NCI-H460 (cell line): ENCODE measurements at places on chromosomes 5 and 9. TPM values are rescaled to one million over a fixed set of nuclear protein-coding genes. Genes with fewer than 3 reads are reported as not detected.

CKMT2 gene
- total RNA-seq: not detected in 2 replicates

- DNase-seq: no peak
Observed at GRCh38 chr5:107474361-107474715, 196.4 kb downstream of the EFNA5 start.

GRCh38 chr9:20367855-20368254 lies 254.4 kb downstream of the MLLT3 start:
- DNase-seq: no peak

ZNF658 gene
- total RNA-seq: 3.5 and 4.9 TPM in 2 replicates

- peak; percentile 36 for DNase-seq
Observed at GRCh38 chr9:95268681-95269080, 48.8 kb downstream of the FANCC start.

DNA sequence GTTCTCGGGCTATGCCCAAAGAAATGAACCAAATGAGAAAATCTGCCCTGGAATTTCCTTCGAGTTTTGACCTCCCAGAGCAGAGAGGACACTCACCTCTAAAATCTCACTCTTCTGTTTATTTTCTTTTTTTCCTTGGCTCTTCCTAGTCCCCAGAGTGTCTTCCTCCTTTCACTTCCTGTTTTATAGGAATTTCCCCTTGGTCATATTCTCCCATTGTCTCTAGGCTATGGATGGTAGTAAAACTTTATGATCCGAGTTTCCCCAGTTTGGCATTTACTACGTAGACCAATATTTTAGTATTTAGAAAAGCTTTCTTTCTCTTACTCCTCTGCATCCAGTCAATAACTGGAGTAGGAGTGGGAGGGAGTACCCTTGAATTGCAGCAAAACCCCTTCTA lies 354.5 kb upstream of the ZNF608 start:
- DNase-seq: no peak

GRCh38 chr9:132160802-132161742 lies 786 bp upstream of the NTNG2 start:
- no peak for DNase-seq

LTC4S gene
- total RNA-seq: 0.81 and 0.87 TPM in 2 replicates

DNA sequence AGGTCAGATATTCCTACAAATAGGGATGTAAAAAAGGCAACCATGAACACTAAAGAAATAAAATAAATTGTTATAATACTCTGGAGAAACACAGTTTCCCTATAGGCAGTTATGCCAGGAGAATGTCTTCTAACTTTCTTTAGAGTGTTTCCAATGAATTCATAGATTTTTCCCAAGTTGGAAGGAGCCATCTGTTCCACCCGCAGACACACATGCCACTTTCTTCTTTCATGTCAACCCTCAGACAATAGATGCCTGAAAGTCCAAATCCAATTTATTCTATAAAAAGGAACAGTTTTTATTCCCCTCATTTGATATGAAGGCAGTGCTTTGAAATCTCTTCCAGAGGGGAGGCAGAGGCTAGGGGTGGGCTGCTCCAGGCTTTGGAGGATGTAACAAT lies 418.1 kb downstream of the ACTL7B start:
- no peak for DNase-seq

DNA sequence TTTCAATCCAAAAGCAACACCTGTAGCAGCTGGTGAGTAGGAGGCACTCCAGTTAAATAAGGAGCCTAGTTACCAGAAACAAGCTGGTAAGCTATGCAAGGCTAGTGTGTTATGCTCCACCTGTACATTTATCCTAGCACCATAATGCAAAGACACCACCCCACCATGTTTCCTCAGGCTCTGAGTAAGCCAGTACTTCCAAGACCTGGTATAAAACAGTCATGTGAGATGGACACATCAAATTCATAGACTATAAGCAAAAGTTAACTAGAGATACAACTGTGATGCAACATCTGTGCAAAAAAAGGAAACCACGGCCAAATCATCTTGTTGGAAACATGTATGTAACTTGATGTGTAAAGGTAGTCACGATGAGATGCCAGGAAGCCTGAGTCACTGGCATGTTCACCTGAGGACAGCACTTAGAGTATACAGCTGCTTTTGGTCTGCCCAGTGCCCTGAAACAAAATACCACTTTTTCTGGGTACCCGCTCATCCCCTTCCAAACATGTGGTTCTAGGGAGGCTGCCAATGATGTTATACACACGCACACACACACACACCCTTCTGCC lies 66.1 kb downstream of the CDK5RAP2 start:
- no peak for DNase-seq

IL3 gene
- total RNA-seq: not detected in 2 replicates

WWC1 gene
- total RNA-seq: 19.0 and 21.0 TPM in 2 replicates

GRCh38 chr5:14438195-14438606 lies 143.4 kb upstream of the OTULINL start:
- DNase-seq: no peak

MSX2 gene
- total RNA-seq: 11.7 TPM in 2 replicates

- no peak for DNase-seq
Observed at GRCh38 chr5:123855609-123856008, 343.6 kb downstream of the CSNK1G3 start.

GRCh38 chr9:111961575-111961974 lies 65.0 kb downstream of the UGCG start:
- no peak for DNase-seq

DNA sequence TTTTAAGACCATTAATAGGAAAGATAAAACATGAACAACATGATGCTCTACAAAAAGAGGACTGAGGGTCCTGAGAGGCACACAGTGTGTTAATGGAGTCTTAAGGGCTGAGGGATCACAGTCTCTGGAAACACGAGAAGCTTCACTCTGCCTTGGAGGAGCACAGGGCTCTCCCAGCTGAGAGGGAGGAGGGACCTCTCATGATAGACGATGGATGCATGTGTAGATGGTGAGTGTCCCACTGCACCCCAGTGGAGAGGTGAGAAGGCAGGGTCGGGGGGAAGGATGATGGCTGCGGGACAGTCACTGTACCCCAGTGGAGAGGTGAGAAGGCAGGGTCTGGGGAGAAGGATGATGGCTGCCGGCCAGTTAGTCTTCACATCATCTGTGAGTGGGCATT lies 613.4 kb downstream of the IRX1 start:
- no peak for DNase-seq

DNA sequence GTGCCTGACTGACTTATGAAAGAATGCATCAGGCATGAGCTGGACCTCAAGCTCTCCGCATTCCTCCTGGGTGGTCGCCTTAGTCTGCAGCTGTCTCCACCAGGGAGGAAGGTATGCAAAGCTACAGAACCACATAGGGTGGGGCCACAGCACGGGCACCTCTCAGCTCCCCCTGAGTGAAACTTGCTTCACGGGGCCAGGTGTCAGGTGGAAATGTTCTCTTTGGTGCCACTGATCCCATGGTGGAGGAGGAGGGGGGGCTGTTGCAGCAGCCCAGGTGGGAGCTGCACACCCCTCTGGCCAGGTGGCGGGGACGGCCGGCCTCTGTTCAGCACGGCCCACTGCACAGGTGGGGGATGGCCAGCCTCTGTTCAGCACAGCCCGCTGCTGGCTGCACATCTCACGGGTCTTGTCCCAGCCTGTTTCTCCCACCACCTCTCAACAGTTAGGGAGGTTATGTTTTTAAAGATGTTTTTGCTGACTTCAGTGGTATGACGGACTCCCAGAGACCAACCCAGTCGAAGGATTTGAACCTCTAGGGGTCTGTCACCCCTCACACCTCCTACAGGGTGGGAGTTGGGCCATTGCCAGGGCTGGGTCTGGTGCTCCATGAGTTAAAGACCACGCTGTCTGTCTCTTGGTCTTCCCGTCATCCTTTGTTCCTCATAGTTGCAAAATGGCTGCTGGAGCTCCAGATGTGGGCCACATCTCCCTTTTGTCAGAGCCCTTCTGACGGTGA lies 34.3 kb downstream of the MRPL36 start:
- no peak for DNase-seq

DNA sequence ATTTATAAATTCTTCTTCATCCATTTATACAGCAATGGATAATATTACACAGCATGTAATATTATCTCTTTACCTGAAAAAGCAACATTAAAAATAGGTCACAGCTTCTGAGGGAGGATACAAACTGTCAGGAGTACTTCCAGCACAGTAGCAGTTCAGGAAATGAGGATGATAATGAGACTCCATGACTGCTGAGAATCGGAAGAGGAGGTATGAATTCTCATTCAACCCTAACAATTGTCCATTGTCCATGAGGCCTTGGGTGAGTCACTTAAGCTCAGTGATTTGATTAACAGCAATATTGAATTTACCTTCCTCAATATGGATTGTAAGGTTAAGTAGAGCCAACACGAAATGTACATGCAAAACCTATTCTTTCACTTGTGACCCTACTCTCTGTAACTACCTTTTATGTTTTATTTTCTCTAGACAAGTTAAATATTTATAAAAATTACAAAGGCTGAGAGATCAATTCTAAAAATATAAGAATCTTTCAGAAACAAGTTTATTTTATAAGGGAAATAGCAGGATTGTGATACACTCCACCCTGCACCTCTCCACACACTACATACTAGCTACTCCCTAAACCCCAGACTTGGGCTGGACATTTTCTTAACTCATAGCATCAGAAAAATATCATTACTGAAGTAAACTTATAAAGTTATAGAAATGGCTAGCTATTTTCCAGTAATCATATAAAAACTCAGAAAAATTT lies 159.1 kb upstream of the ACOT12 start:
- peak; percentile 8 for DNase-seq

DNA sequence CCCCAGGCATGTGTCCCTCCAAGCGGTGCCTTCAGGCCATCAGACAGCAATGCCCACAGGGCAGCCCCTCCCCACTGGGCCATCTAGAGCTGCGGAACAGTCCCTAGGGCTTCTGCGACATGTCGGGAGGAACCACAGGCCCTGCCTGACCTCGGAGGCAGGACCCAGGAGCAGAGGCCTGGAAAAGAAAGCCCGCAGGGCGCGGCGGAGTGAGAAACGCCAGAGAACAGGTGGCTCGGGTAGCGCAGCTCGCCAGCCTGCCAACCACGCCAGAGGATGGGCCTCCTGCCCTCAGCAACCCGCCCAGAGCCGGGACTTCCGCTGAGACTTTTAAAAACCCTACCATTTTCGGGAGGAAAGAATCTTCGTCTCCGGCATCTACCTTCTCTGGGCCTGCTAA lies 715 bp downstream of the LCN8 start:
- DNase-seq: no peak

GRCh38 chr9:112867275-112867991 lies 23.2 kb downstream of the SLC46A2 start:
- peak; percentile 16 for DNase-seq

- DNase-seq: no peak
Observed at GRCh38 chr9:23746317-23746716, 79.7 kb downstream of the ELAVL2 start.

GRCh38 chr5:10479154-10479721 lies 37.6 kb downstream of the ROPN1L start:
- peak; percentile 49 for DNase-seq

DNA sequence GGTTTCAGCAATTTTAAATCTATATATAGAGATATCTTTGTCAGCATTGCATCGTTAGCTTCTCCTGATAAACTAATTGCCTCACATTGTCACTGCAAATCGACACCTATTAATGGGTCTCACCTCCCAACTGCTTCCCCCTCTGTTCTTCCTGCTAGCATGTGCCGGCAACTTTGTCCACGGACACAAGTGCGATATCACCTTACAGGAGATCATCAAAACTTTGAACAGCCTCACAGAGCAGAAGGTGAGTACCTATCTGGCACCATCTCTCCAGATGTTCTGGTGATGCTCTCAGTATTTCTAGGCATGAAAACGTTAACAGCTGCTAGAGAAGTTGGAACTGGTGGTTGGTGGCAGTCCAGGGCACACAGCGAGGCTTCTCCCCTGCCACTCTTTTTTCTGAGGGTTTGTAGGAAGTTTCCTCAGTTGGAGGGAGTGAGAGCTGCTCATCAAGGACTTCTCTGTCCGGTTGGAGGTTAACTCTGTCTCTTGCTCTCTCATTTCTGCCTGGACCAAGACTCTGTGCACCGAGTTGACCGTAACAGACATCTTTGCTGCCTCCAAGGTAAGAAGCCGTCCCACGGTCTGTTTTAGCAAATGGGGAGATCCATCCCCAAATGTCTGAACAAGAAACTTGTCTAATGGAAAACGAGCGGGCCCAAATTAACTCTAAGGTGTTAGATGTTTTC lies at the start of gene IL4:
TSS of gene IL4 (plus strand) at position 51 of the 692 bp plus-strand sequence. CDS start at position 113, 62 bp downstream.
- DNase-seq: no peak

GRCh38 chr9:104435059-104435458 lies 69.0 kb upstream of the OR13F1 start:
- no peak for DNase-seq

C8G gene
- total RNA-seq: 0.92 TPM in 1 of 2 replicates, not detected in the other

GRCh38 chr9:17280350-17281012 lies 145.6 kb downstream of the CNTLN start:
- no peak for DNase-seq

- no peak for DNase-seq
Observed at GRCh38 chr9:89096807-89097206, 81.8 kb downstream of the SHC3 start.

GRCh38 chr9:125150349-125151245 lies 7.3 kb upstream of the SCAI start:
- DNase-seq: no peak

- DNase-seq: no peak
Observed at GRCh38 chr5:54525261-54525660, 7.7 kb downstream of the SNX18 start.

- DNase-seq: no peak
Observed at GRCh38 chr5:156971848-156972525, 9.0 kb upstream of the TIMD4 start.

DNA sequence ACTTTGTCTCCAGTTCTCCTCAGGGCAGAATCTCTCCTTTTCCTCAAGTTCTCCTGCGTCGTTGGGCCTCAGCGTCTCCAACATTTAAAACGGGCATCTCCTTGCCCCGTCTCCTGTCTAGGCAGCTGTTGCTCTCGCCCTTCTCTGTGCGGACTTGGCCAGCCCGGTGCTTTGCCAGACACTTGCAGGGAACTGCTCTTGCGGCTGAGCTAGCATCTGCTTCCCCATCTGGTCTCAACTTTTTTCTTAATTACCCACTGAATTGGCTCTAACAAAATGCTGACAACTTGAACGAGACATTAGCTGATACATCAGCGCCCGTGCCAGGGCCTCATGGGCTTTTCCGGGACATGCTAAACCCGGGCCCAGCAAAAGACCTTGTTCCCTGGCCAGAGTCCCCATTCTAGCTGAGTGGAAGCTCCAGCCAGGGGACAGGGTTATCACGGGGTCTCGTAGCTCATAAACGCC lies 25.1 kb downstream of the ZNF618 start:
- no peak for DNase-seq

OBP2B gene
- not detected in 2 replicates for total RNA-seq

GRCh38 chr5:44727100-44727499 lies 81.6 kb upstream of the MRPS30 start:
- no peak for DNase-seq

GRCh38 chr9:3948826-3949556 lies 350.9 kb downstream of the GLIS3 start:
- no peak for DNase-seq

PAPPA gene
- 43.0 and 43.5 TPM in 2 replicates for total RNA-seq

TRIM7 gene
- total RNA-seq: 46.8 and 54.3 TPM in 2 replicates
